ENCODE measurements at places on chromosomes 16 and 17.

GRCh38 chr16:77500286-77500598, 65.4 kb upstream of the ADAMTS18 start:
- no peak for DNase-seq

- DNase-seq, result no peak
Measured at GRCh38 chr17:10292057-10292937, 80.5 kb downstream of the MYH13 start.

DNA sequence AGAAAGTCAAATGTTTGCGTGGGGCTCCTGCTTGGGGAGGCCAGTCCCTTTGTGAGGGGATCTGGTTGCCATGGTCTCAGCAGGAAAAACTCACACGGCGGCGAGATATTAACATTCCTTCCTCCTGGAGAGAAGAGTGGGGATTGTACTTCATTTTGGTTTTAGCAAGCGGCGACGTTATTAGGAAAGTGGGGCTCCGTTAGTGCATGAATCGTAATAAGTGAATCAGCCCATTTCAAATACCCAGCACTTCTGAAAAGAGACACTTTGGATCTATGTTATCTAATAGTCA, 41.6 kb upstream of the METRNL start:
- DNase-seq, result no peak

- no peak for DNase-seq
Measured at GRCh38 chr17:59845595-59846393, 46.9 kb downstream of the TUBD1 start.

All from GOT3 (cell line).